ENCODE measurements at places on chromosomes 5 and 9.

- no peak for DNase-seq
Observed at GRCh38 chr9:132560616-132561202, 21.7 kb upstream of the BARHL1 start.

GRCh38 chr9:36316049-36316448 is 57.8 kb upstream of the GNE start:
- DNase-seq, result no peak

- no peak for DNase-seq
Observed at GRCh38 chr9:124906966-124907365, 33.9 kb downstream of the GOLGA1 start.

GRCh38 chr5:157651623-157652376 is 438 bp downstream of the SOX30 start:
- DNase-seq, result peak; percentile 54

DNA sequence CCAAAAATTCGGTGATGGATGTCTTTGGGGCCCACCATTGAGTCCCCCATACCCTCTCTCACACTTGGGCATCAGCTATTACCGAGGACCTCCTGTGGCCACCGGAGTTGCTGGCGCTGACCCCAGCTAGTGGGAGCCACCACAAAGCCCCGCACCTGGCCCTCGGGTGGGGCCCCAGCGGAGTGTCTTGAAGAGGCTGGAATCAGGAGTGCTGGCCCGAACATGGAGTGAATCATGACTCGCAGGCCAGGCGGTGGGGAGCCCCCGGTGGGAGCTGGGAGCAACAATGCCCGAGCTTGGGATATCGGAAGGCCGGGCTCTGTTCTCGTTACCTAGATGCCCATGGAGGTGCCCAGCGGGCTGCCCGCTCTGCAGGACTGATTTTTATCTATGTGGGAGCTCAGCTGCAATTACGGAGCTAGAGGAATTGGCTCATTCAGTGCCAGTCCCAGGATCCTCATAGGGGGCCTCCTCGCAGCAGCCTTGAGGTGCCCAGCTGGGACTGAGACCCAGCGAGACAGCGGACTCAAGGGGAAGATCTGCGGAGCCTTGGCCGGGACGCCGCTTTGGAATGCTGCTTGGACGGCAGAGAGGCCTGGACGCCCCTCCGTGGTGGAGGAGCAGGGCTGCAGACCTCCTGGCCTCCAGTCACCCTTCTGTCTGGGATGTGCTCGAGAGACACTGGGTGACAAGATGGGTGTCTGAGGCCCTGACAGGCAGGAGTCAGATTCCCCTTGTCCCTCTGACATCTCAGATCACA is 70.8 kb downstream of the PSMB7 start:
- no peak for DNase-seq

GRCh38 chr9:16369427-16369826 is 501.0 kb downstream of the BNC2 start:
- DNase-seq, result no peak

- no peak for DNase-seq
Observed at GRCh38 chr9:116647515-116647809, 39.6 kb upstream of the TRIM32 start.

- peak; percentile 54 for DNase-seq
Observed at GRCh38 chr9:88106492-88106891, 31.8 kb downstream of the SPATA31C2 start.

DNA sequence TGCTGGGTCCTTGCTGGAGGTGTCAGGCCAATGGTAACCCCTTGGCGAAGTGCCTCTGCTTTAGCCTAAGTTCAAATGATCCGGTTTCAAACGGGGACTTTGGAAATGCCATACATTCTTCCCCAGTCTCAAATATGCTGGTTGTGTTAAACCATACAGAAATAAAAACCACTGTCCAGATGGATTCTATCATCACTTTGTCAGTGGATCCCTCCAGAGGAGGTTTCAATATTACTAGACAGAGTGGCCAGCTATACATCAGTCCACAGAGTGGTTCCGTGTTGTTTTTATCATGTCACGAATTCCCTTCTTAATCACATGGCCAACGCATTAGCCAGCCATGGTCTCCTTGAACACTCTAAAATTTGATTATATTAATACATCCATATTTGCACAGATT is 7.3 kb upstream of the RANBP17 start:
- no peak for DNase-seq

DNA sequence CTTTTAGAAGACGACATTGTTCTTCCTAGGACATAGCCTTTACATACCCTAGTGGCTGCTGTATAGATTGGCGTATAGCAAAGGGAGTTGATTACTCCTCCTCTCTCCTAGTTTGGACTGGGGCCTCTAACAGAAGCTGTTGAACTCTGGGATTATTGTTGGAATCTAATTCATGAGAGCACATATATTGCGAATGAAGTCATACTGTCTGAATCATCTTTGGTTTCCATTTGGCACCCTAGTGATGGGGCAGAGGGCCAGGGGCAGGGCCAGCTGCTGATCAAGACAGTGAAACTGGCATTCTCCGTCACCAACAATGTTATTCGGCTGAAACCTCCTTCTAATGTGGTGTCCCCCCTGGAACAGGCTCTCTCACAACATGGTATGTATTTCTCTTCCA is 40.3 kb downstream of the NUP188 start:
- peak; percentile 95 for DNase-seq

DNA sequence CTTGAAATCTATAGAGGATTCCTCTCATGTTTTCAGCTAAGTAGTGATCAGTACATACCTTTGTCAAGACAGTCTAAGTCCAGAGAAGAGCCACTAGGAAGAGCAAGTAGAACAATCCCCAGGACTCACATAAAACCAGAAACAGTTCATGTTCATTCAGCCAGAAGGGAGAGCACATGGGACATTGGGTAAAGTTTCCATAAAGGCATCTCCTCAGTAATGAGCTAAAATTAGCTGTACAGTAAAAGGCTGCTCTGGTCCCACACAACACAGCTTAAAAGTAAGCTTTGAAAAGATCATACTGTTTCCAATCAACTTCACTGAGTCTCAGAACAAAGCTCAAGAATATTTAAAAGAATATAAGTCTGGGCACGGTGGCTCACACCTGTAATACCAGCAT is 32.4 kb downstream of the HOMER1 start:
- no peak for DNase-seq

- DNase-seq, result peak; percentile 76
Observed at GRCh38 chr9:78121488-78121887, 89.9 kb upstream of the GNAQ start.

- DNase-seq, result peak; percentile 45
Observed at GRCh38 chr5:107633171-107633901, 37.4 kb downstream of the EFNA5 start.

GRCh38 chr9:127963041-127963358 is 17.8 kb downstream of the EEIG1 start:
- no peak for DNase-seq

DNA sequence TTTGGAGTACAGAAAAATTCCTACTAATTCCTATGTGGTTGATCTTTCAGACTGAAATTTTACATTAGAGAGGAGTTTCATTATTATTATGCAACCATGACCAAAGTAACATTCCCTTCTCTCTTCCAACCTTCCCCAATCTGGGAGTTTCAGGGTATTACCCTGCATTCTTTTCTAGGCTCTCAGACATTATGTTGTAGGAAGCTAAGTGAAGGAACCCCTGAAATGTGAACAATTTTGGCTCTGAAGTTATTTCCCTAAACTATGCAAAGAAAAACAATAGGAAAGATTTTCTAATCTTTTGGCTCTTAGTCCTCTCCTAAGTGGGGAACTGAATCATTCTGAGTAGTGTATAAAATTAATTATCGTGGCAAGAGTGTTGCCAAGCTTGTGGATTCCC is 63.3 kb upstream of the ZFAND5 start:
- DNase-seq, result peak; percentile 82

DNA sequence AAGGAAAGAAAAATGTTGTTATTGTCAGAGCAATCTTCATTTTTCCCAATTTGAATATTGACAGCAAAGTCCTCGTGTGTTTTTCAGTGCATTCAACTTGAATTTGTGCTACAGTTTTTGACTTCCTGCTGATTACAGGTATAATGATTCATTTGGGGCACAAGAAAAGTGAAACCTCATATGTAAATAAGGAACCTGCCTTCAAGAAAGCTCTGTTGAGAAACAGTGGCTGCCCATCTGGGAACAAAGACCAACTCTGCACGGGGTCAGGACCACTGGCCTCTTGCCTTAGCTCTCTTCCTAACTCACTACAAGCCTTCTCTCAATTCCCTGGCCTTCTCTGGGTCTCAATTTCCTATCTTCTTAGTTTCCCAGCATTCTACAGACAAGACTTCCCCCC is 21.0 kb downstream of the TIMD4 start:
- DNase-seq, result no peak
